HT1080 (cell line): ENCODE measurements at places on chromosomes 6 and 20. TPM values are rescaled to one million over a fixed set of nuclear protein-coding genes. Genes with fewer than 3 reads are reported as not detected.

DNA sequence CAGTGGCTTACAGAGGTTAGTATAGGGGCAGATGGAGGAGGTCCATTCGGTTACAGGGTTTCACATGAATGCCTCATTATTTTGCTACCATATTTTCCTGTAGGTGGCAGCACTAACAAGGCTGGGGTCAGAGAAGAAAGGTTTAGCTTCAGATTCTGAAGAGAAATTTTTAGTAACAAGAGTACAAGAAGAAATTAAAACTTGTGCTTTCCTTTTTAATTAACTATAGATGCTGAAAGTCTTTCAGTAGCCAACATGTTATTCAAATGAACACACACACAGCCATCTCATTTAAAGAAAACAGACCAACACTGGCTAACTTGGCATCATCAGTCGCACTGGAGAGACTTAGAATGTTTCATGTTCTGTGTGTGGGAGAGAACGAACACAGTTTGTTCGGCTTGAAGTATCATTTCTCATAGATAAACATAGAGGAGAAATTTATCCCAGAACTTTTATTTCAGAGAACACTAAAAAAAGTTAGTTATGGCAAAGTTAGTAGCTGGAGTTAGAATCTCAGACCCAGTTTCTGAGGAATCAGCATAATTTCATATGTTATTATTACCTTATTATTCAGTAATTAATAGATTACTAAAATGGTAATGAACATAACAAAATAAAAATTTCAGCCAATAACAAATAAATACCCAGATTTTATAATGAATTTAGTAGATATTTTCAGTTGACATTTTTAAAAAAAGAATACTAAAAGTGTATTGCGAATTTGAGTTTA is 314.0 kb upstream of the RSPO3 start:
- DNase-seq, result peak; percentile 61

DNA sequence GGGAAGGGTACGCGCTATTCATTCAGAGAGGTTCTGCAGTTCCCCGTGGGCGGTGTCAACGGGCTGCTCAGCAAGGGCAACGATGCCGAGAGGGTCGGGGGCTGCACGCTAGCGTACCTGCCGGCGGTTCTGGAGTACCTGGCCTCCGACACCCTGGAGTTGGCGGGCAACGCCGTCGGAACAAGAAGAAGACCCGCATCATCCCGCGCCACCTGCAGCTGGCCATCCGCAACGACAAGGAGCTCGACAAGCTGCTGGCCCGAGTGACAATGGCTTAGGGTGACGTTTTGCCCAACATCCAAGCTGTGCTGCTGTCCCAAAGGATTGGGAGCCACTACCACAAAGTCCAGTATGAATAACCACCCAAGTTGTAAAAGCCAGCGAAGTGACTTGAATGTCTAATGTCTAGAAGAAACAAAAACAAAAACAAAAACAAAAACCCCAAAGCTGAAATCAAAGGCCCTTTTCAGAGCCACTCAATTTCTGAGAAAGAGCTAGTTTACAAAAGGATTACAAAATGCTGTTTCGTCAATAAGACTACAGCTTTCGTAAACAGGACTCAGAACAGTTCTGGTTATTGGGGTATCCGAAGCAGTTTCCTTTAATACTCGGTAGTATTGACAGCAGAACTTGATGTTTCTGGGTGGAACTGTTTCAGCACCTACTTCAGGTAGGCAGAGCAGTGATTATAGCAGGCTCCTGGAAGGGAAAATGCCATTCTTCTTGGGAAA is 21.9 kb upstream of the SLC17A4 start:
- DNase-seq, result no peak

DNA sequence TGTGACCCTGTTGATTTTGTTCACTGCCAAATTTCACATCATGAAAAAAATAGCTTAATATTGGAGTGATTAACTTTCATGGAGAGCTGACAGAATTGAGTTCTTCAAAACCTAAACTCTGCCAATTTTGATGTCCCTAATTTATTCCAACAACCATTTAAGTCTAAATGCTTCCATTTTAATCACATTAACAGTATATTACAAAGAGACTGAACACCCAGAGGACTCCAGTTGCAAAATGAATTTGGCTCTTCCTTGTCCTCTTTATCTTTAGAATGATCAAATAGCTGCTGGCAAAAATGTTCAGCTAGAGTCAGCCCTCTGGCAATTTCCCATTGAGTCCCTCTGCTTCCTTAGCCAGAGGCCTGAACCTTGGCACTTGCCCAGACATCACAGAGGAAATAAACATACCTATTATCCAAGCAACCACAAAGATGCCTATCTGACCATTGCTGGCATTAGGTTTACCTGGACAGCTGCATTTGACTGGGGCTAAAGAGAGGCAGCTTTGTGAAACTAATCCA is 299.0 kb upstream of the STXBP5 start:
- peak; percentile 60 for DNase-seq

DNA sequence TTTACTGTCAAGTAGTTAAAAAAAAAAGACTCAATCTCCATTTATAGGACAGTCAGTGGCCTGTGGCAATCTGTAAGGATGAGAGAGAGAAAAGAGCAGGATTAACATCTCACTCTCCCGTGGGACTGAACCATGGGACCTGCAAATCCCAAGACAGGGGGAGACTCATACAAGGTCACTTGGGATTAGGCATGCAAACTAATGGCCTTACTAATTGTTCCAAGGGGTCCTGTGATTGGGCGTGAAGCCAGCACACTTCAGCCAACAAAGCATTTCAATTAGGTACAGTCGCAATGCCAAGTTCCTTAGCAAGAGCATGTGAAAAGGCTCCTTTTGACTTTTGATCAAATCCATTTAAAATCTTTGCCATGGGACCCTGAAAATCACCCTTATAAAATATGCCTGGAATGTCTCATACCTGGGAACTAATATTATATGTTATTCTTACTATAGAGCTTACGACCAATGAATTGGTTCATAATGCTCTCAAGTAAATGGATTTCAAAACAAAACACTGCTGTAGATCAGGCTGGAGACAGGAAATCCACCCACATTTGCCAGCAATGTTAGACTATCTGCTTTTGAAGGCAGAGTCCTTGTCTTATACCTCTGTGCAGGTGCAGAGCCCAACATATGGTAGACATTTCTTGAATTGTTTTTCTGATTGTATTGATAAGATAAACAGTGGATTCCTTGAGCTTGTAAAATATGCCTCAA is 412.5 kb downstream of the GJA1 start:
- no peak for DNase-seq

- DNase-seq, result no peak
Observed at GRCh38 chr6:166307082-166308032, 835 bp downstream of the PRR18 start.

GRCh38 chr6:100768816-100769351 is 112.2 kb downstream of the ASCC3 start:
- DNase-seq, result no peak

- peak; percentile 77 for DNase-seq
Observed at GRCh38 chr6:137389150-137389704, 105.0 kb downstream of the OLIG3 start.

DNA sequence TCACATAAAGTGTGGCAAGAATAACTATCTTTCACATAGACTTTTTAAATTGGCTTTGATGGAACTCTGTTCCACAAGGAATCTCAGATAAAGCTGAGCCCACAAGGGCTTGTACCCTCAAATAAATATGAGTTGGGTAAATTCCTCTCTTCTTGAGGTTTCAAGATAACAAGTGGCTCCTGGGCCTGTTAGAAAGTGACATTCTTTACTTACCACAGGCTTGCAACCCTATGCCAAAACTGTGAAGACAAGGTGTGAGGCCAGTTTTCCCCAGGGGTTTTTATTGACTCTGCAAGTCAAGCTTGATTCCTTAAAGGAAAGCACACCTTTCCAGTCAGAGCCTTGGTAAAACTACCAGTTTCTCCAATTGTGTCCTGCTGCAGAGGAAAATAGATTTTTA is 664.8 kb upstream of the GJE1 start:
- DNase-seq, result no peak

DNA sequence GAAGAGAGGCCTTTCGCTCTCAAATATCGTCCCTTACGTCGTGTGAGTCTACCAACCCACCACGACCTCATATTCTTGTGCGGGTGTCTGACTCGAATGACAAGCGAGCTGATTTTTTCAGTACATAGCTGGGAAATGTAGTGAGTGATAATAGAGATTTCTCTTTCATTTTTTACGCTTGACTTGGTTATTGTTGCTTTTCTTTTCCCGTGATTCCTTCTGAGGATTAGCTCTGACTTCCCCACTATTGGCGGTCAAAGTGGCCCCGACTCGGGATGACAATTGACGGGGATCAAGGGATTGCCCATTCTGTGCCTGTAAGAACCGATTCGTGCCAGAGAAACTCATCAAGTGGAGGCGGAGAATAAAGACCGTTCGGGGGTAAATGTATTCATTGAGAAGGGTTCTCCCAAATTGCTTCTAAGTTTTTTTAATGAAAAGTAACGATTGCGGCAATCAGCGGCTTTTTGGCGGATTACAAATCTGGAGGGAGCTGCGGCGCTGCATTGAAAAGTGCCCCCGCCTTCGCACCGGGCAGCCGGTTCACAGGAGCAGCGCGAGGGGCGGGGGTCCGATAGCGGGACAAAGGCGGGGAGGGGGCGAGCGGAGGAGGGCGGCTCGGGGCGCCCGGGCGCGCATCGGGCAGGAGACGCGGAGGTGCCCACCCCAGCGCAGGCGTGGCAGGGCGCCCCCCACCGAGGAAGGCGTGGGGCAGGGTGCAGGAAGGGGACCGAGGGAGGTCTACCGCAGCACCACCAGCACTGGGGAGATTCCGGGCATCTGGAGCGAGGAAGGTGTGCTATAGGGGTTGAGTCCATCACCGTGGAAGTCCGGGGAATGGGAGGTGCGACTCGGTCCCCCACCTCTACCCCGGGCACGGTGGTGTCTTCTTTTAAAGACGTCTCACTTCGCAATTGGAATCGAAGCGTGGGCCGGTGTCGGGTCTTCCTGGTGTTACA is 44.5 kb upstream of the OSTM1 start:
- no peak for DNase-seq

DNA sequence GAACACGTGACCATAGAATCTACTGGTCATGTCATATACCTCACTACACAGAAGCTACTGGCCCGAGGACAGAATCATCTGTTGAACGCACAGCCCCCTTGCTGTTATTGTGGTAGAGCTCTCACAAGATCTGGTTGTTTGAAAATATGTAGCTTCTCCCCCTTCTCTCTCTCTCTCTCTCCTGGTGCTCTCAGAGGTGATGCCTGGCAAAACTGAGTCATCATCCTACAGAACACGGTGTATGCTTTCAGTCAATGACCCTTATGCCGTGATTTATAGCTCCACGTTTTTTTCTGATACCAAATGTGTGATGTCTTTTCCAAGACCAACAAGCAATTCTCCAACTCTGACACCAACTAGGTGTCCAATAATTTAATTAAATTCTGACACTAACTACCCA is 13.0 kb upstream of the RBM24 start:
- DNase-seq, result peak; percentile 53

Gene SFT2D1
- 49.7 and 67.1 TPM in 2 replicates for total RNA-seq

Gene FAM209B
- total RNA-seq, result not detected in 2 replicates

Gene ZSCAN23
- 0.43 and 0.84 TPM in 2 replicates for total RNA-seq

Gene ALDH5A1
- 1.0 and 2.1 TPM in 2 replicates for total RNA-seq

Gene TBXT
- total RNA-seq, result not detected in 2 replicates
